ENCODE measurements at places on chromosomes 7 and 10. TPM values are rescaled to one million over a fixed set of nuclear protein-coding genes. Genes with fewer than 3 reads are reported as not detected.

GRCh38 chr10:13758756-13759155 lies 172.0 kb downstream of the PRPF18 start:
- DNase-seq: no peak
- no peak overlapping the region for H3K27ac ChIP-seq
- H3K36me3 ChIP-seq: no peaks in the 10 kb centered on the region
- H3K4me3 ChIP-seq: no peak overlapping the region
- H3K27me3 ChIP-seq: no peaks in the 10 kb centered on the region

DNA sequence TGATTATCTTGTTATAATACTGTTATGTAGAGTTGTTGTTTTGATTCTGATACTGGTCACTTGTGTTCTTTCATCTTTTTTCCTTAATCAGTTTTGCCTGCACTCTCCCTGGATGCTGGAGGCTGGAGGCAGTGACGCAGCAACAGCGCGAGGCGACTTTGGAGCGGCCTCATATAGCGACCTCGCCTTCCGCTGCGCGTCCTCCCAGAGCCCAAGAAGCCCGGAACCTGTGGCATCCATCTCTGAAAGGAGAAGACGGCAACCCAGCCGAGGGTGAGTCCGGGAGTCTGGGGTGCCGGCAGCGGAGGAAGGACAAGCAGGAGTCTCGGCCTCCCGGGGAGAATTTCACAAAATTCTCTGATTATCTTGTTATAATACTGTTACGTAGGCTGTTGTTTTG lies 161.2 kb downstream of the ZNF33B start:
- no peak overlapping the region for H3K27ac ChIP-seq
- no peak overlapping the region for H3K4me3 ChIP-seq
- H3K36me3 ChIP-seq: no peaks in the 10 kb centered on the region
- DNase-seq: no peak
- H3K4me1 ChIP-seq: no peaks in the 10 kb centered on the region

DNA sequence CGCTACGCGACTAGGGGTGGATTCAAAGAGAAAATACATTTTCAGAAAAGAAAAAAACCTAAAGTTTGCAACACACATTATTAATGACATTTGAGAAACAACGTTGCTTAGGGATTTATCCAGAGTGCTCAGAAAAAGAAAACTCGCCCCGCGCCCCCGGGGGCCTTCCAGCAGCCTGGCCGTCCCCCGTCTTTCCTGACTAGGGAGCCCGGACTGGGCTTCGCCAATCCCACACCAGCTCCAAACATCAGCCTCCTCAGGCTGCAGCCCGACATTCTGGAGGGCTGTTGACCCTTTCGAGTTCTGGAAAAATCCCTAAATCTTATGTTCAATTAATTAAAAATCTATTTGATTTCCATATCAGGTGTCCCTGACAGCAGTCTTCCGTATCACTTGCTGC lies 48.6 kb downstream of the CLEC2L start:
- H3K27me3 ChIP-seq: no peaks in the 10 kb centered on the region
- H3K4me3 ChIP-seq: no peak overlapping the region
- H3K4me1 ChIP-seq: no peaks in the 10 kb centered on the region
- H3K27ac ChIP-seq: no peak overlapping the region

GRCh38 chr10:101767600-101767945 lies 8.3 kb downstream of the FGF8 start:
- H3K27me3 ChIP-seq: peaks cover 2% of the 10 kb centered on the region
- DNase-seq: no peak
- H3K36me3 ChIP-seq: no peaks in the 10 kb centered on the region
- H3K4me1 ChIP-seq: no peaks in the 10 kb centered on the region
- no peak overlapping the region for H3K4me3 ChIP-seq
- H3K27ac ChIP-seq: no peak overlapping the region

GRCh38 chr7:14899030-14899429 lies 3.5 kb downstream of the DGKB start:
- no peak overlapping the region for H3K4me3 ChIP-seq
- no peaks in the 10 kb centered on the region for H3K27me3 ChIP-seq
- no peak for DNase-seq
- H3K36me3 ChIP-seq: no peaks in the 10 kb centered on the region

The FASTK gene
- total RNA-seq: 85.2 TPM

DNA sequence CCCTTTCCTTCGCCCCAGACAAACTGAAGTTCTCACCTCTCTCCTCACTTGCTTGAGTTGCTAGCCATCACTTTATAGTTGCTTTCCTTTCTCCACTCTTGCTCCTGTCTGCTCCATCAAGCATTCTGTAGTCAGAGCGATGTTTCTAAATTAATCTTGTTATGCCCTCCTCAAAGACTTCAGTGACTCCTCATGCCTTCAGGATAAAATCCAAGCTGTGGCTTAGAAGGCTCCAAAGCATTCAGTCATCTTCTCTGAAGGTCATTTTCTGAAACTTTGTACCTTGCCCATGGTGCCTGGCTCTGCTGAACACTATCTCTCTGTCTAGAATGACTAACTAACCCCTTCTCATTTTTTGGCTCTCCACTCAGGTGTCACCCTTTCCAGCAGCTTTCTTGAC lies 222.4 kb upstream of the GRB10 start:
- DNase-seq: no peak
- H3K4me1 ChIP-seq: no peaks in the 10 kb centered on the region
- no peak overlapping the region for H3K4me3 ChIP-seq
- no peaks in the 10 kb centered on the region for H3K36me3 ChIP-seq

GRCh38 chr10:20948686-20949327 lies 51.7 kb upstream of the NEBL start:
- no peaks in the 10 kb centered on the region for H3K36me3 ChIP-seq
- H3K27me3 ChIP-seq: no peaks in the 10 kb centered on the region
- H3K4me1 ChIP-seq: no peaks in the 10 kb centered on the region
- H3K4me3 ChIP-seq: no peak overlapping the region
- no peak overlapping the region for H3K27ac ChIP-seq

DNA sequence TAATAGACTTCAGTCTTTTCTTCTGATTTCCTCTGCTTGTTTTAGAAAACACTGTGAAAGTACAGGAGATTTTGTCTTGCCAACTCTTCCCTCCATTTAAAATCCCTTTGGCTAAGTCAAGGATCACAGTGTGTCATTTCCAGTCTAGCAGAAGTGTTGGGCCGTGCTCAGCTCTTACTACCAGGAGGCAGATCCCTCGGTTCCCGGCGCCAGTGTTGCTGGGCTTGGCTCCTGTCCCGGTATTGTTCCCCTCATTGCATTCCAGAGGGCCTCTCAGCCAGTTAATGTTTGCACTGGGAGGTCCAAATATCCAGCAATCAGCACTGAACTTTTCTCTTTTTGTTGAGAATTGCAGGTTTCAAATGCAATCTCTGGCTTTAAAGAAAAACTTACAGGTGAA lies 612.1 kb upstream of the MGMT start:
- H3K4me3 ChIP-seq: no peak overlapping the region
- no peak overlapping the region for H3K27ac ChIP-seq
- H3K36me3 ChIP-seq: no peaks in the 10 kb centered on the region
- H3K27me3 ChIP-seq: no peaks in the 10 kb centered on the region

The MEIG1 gene
- not detected for total RNA-seq

DNA sequence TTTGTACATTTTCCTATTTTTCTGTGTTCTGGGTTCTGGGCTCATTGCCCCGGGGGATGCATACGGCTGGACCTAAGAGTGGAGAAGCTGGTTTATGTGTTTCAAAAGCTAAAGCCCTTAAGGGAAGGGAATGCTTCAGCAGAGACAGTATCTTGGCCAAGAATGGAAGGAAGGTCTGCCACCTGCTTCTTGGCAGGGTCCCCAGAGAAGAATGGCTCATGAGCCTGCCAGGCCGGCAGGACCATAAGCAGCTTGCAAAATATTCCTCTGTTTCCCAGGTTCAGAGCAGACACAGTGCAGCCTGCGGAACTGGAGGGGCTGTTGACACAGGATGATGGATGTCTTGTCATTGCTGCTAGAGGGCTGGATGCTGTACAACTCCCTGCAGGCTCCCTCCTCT lies 7.8 kb upstream of the ABHD11 start:
- no peak overlapping the region for H3K27ac ChIP-seq
- DNase-seq: no peak
- H3K4me1 ChIP-seq: no peaks in the 10 kb centered on the region
- H3K4me3 ChIP-seq: no peak overlapping the region
- H3K36me3 ChIP-seq: no peaks in the 10 kb centered on the region

The CLRN3 gene
- total RNA-seq: not detected

The PON3 gene
- not detected for total RNA-seq

The MMRN2 gene
- 1.3 TPM for total RNA-seq

GRCh38 chr7:40608321-40609075 lies 473.7 kb downstream of the SUGCT start:
- no peak overlapping the region for H3K4me3 ChIP-seq
- no peaks in the 10 kb centered on the region for H3K27me3 ChIP-seq
- H3K4me1 ChIP-seq: no peaks in the 10 kb centered on the region
- H3K27ac ChIP-seq: no peak overlapping the region
- DNase-seq: no peak

The ADAM22 gene
- total RNA-seq: 3.7 TPM

DNA sequence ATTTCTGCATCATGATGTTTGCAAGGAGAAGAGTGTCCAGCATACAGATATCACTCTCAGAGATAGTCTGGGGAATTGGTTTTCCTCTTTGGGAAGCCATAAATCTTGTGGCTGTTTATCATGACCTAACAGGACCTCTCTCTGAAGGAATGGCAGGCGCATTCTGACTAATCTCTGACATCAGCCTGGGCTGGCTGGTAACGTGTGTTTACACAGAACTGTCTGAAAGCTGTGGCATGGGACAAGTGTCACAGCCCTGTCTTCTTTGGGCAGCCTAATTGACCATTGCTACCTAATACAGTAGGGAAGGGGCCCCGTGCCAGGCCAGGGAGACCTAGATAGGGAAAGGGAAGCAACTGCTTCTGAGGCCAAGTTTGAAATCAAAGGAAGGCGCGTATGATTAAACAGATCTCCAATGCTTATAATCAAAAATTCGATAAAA lies 73.9 kb upstream of the CABCOCO1 start:
- no peak for DNase-seq
- H3K27me3 ChIP-seq: no peaks in the 10 kb centered on the region
- H3K4me3 ChIP-seq: no peak overlapping the region
- no peaks in the 10 kb centered on the region for H3K4me1 ChIP-seq
- H3K36me3 ChIP-seq: no peaks in the 10 kb centered on the region

The TIMM23B gene
- total RNA-seq: 24.9 TPM

- no peaks in the 10 kb centered on the region for H3K36me3 ChIP-seq
- no peak for DNase-seq
- H3K27ac ChIP-seq: no peak overlapping the region
Observed at GRCh38 chr10:103731609-103732270, 123.6 kb downstream of the SH3PXD2A start.

DNA sequence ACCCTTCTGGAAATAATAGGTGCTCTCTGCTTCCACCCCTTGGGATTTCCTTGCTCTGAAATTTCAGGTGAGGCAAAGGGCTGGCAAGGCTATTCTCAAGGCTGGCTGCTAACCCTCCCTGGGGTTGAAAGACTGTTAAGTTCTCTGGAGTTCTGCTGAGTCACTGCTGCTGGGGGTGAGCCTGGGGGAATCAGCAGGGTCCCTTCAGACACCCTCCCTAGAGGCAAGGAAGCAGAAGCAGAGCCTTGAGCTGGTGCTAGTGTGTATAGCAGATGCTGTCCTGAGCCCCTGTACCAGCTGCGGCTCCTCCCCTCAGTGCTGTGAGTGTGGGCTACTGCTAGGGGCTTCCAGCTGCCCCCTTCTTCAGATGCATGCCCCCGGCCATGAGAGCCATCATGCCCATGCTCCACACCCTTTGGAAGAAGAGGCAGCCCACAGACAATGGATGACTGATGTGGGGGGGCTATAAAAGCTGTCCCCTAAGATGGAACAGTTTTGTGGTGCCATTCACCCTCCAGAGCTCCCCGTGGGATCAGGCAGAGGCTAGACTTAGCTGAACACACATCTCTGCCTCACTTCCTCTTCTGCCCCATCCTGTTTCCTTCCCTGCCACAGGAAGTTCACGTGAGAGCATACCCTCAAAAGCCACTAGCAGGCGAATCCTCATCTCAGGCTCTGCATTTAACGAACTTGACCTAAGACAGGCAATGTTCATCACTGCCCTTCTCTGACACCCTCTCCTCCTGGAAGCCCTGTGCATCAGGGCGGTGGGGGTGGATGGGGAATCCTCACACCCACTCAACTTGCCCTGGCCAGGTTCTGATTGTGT lies 91.8 kb downstream of the SH3PXD2A start:
- no peak for DNase-seq
- H3K4me1 ChIP-seq: peaks cover 33% of the 10 kb centered on the region
- no peak overlapping the region for H3K4me3 ChIP-seq

DNA sequence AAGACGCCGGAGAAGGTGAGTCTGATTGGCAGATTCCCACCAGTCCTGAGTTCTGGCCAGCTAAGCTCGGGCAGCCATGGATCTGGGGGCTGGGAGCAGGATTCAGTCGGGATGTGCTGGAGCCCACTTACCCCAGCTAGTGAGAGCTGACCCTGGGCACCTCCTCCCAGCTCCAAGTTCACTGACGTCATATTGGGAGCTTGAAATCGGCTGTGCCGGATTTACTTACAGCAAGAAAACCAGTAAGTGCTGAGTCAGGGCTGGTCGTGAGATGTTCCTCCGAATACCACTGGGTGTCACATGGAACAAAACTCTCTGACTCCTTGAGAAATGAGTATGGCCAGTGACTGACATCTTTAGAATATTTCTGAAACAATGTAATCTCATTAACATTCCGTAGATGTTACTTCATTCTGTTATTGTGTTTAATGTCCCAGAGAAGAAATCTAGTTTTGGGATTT lies 621.2 kb downstream of the SDK1 start:
- no peak for DNase-seq
- H3K4me3 ChIP-seq: no peak overlapping the region
- no peaks in the 10 kb centered on the region for H3K4me1 ChIP-seq
- no peaks in the 10 kb centered on the region for H3K36me3 ChIP-seq

DNA sequence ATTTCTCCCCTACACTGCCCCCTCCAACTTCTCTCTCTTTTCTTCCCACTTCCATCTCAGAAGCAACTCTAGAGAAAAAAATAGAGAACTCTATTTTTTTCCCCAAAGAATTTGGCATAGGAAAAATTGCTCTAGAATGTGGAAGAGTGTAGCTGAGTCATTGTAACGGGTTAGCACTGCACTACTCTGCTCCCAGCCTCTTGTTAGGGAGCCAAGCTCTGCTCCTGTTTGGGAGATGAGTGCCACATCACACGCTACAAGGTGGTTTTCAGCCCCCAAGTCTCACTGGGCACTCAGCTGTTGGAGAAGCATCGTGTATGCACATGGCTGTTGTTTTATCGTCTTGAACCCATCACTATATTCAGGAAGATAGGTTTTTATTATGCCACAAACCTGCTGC lies 136.4 kb downstream of the BMPER start:
- no peak overlapping the region for H3K4me3 ChIP-seq
- DNase-seq: no peak
- no peak overlapping the region for H3K27ac ChIP-seq
- H3K27me3 ChIP-seq: no peaks in the 10 kb centered on the region
- H3K4me1 ChIP-seq: no peaks in the 10 kb centered on the region

DNA sequence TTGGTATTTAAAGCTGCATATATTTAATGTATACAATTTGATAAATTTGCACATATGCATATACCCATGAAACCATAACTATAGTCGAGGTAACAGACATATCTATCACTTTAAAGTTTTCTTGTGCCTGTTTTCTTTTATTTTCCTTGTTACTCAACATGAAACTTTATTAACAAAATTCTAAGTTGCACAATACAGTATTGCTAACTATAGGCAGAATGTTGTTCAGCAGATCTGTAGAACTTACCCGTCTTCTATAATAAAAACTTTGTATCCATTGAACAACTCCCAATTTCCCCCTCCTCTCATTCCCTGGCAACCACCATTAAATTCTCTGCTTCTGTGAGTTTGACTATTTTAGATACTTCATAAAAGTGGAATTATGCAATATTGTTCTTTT lies 404.6 kb upstream of the KCND2 start:
- no peak for DNase-seq
- no peaks in the 10 kb centered on the region for H3K4me1 ChIP-seq
- H3K4me3 ChIP-seq: no peak overlapping the region
- no peaks in the 10 kb centered on the region for H3K36me3 ChIP-seq
- no peaks in the 10 kb centered on the region for H3K27me3 ChIP-seq

GRCh38 chr7:5197811-5198210 lies 7.8 kb downstream of the WIPI2 start:
- H3K4me3 ChIP-seq: no peak overlapping the region
- H3K27ac ChIP-seq: no peak overlapping the region
- DNase-seq: no peak
